ENCODE measurements at places on chromosomes 4 and X.

DNA sequence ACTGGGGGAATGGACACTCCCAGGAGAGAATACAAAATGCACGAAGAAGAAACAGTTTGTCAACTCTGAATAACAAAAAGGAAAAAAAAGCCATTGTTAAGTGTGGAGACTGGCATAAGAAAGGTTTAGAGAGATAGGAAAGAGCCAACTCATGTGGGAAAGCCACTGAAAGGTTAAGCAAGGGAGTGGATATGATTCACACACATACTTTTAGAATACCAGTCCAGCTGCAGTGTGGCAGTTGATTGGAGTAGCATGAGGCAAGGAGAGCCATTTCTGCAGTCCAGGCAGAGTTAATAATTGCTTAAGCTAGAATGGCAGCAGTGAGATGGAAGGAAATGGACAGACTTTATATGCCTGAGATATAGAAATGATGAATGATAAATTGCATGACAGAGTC is 36.9 kb upstream of the ADAD1 start:
- no peak for DNase-seq

- no peak for DNase-seq
Measured at GRCh38 chr4:95387719-95388118, 161.1 kb downstream of the UNC5C start.

- no peak for DNase-seq
Measured at GRCh38 chr4:86791126-86791525, 58.1 kb downstream of the SLC10A6 start.

- no peak for DNase-seq
Measured at GRCh38 chr4:155679343-155679742, 12.7 kb downstream of the GUCY1A1 start.

GRCh38 chrX:85963736-85964135 is 83.6 kb downstream of the CHM start:
- DNase-seq, result no peak

DNA sequence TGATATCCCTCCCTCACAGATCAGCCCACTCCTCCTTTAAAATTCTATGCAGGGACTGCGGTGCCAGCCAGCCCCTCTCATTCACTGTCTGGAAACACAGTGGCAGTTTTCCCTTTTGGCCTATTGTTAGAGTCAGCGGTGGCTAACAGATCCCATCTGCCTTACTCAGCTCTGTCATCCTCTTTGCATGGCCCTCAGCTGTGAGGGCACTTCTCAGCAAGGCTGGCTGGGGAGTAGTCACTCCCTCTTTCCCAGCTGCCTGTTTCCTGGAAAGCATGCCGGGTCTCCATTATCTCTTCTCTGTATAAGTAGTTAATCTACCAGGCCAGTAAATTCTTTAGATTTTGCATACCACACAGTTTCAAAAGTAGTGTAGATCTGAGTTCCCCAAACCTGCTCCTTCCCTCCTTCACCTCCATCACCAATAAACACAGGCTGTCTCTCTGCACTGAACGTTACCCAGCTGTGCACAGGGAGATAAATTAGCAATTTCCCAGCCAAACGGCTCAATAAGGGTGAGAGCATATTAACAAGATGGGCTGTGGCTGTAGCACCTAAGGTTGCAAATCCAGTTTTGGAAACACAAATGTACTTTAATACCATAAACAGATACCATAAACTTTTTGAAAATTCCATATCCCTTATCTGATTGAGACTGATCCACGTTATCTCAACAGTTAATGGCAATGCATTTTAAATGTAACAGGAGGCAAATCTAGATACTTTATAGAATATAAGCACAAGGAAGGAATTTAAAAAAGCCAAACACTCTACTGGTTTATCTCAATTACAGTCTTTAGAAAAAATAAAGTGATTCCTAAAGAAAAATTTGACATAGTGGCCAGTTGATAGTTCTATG is 229.3 kb downstream of the ANKRD50 start:
- no peak for DNase-seq

GRCh38 chrX:48754238-48754637 is 7.3 kb upstream of the GLOD5 start:
- DNase-seq, result no peak

DNA sequence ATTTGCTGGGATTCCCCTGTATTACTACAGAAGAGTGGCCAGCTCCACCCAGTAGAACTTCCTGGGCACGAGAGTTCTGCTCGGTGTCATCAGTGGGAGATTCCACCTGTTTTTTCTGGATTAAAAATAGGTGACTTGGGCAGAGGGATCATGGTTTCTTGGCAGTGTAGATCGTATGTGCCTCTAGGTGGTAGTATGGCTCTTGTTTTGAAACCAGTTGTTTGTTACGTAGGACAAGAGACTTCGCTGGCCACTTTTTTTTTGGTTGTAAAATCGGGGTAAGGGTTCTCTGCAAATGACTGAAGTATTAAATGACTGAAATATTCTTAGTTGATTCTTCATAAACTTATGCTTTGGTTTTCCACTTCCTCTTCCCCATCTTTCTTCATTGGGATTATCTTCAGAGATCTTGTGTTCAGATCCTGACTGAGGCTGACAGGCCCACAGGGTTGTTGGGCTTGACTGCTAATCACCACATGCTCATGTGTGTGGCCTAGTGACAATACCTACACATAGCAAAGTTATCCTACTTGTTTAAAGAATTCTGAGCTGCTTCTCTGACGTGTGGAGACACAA is 43.8 kb upstream of the WDR1 start:
- DNase-seq, result no peak
